ENCODE measurements at places on chromosomes 6 and 20. TPM values are rescaled to one million over a fixed set of nuclear protein-coding genes. Genes with fewer than 3 reads are reported as not detected.

The OR5V1 gene
- not detected for total RNA-seq

The PRKN gene
- not detected for total RNA-seq

The C6orf141 gene
- 2.1 TPM for total RNA-seq

The BPIFA3 gene
- not detected for total RNA-seq

The ZC2HC1B gene
- total RNA-seq, result not detected

The PRR18 gene
- total RNA-seq, result 0.95 TPM

The FABP7 gene
- total RNA-seq, result not detected

The BMP6 gene
- 0.61 TPM for total RNA-seq

DNA sequence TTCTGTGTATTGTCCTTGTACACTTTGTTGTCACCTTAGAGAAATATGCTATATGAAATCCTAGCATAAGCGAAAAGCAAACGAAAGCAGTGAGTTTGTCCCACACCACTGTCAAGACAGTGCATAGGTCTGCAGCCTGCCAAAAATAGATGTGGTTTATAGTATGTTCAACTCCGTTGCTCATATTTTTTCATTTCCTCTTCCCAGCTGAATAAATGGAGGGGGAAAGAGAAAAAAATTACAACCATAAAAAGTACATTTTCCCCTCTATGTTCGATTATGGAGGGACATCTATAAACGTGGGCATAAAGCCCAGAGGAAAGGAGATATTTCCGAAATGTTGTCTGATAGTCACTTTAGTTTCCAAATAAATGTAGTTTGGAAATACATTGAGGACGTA lies 25.8 kb downstream of the PRL start:
- DNase-seq, result no peak

- no peak for DNase-seq
These were observed 97.5 kb downstream of the DLL1 start for GRCh38 chr6:170193326-170193821.

GRCh38 chr20:53149148-53149889 lies 177.2 kb downstream of the TSHZ2 start:
- no peak for DNase-seq

DNA sequence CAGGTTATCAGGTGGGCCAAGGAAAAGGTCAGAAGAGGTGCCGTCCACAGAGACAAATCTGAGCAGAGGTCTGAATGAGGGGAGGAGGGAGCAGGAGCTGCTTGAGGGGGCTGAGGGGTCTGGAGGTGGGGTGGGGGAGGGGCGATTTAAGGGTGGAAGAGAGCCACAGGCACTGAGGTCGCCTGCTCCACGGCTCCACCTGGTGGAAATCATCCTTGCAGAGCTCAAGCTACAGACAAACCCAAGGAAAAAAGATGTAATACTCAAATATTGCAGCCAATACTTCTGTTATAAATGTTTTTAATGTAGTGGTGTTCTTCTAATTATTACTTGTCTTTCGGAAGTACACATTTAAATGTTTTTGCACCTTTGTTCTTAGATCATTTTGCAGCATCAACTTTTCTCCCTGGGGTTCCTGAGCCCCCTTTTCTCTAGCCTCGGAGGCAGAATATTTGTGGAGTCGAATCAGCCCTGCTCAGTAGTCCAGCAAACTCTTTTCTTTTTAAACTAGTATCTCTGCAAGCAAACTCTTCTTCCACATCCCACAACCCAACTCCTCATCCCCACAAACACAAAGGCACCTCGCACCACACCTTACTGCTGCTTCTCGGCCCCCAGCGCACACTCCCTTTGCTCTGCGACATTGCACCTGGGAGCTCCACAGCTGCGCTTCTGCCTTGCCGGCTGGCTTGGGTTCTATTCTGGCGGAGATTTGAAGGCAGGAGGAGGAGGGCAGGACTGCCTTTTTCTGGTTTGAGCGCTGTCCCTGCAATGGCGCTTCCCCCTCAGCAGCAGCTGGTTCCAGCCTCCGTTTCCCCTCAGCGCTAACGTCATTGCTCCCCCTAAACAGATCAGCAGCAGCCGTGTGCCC lies 51.0 kb upstream of the TFAP2A start:
- peak; percentile 73 for DNase-seq

- no peak for DNase-seq
These were observed 4.8 kb downstream of the TCEA2 start for GRCh38 chr20:64067733-64068307.

DNA sequence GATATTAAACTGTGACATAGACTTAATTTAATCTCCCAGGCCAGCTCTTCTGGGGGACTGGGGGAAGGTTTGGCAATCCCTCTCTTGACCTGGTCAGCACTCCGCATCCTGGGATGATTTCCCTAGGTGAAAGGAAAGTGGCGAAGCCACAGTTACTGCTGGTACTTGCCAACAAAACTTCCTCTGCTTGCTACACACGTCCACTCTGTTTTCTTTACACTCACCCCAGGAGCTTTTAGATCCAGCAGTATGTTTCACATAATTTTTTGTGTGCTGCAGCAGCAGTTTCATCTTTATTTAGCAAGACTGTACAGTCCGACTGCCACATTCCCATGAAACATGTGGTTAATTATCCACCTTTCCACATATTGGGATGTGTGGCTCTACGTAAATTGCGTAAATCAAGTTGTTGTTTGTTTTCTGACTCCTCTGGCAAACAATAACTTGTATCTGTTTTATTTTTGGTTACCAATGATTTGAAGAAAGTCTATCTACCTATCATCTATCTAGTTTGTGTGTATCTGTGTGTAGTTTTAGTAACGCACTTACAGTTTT lies 284.0 kb downstream of the PHF3 start:
- DNase-seq, result no peak

DNA sequence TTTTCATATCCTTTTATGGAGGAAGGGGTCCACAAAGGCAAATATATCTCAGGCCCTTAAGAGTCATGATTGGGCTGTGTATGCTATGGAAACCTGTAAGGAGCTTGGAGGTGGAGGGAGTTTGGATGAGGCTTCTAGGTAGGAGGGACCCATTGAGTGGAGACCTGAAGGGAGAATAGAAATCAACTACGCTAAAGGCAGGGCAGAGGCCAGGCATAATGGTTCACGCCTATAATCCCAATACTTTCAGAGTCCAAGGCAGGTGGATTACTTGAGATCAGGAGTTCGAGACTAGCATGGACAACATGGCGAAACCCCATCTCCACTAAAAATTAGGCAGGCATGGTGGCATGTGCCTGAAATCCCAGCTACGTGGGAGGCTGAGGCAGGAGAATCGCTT lies 34.4 kb upstream of the ZNF217 start:
- DNase-seq, result no peak

DNA sequence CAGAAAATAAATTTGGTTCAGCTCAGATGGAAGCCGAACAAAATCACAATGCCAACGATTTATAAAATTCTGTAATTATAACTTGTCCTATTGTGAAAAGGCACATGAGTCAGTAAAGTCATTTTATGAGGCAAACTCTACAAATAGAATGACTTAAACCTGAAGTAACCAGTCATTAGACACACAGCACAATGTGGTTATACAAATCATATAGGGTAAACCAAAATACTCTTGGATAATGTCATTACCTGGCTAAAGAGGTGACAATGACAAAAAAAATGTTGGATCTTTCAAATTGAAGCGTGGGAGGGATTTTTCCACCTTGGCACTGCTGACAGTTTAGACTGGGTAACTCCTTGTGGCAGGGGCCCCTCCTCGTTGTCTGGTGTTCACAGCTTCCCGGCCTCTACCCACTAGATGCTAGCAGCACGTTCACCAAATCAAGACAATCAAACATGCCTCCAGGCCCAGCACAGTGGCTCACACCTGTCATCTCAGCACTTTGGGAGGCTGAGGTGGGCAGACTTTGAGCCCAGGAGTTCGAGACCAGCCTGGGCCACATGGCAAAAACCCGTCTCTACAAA lies 5.0 kb downstream of the ANKRD60 start:
- peak; percentile 26 for DNase-seq

DNA sequence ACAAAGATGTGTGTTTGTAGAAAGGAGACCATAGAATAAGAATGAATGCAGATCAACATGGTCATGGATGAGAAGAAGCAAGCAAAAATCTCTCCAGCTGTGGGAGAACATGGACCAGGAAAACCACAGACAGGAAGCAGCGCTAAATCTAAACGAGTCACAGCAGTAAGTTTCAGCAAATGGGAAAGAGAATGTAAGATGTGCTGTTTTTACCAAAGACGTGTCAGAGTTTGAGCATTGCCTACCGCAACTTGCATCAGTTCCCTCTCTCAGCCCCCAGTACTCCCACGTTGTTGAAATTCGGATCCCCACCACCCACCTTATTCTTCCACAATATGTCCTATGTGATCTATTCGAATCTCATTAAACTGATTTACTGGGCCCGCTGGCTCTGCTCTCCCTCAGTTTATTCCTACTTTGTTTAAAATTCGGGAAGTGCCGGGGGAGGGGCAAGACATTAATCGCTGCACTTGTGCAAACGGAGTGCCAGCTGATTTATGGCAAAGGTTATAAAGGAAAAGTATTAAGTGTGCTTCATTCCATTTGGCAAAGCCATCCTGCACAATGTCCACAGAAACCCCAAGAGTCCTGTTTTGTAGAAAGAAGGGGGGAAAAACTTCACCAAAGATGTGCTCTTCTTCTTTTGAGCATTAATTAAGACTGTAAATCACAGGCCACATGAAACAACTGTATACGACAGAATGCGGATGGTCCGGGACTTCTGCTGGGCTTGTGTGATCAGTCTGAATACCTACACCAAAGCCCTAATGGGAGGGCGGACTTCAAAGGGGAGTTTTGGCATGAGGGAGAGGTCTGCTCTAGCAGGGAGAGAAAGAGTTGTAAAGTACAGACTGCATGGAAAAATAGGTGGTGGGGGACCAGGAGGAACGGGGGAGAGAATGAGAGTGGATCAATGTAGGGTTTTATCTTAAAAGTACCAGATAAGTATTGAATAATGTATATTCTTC lies 59.1 kb upstream of the PRDM1 start:
- no peak for DNase-seq

DNA sequence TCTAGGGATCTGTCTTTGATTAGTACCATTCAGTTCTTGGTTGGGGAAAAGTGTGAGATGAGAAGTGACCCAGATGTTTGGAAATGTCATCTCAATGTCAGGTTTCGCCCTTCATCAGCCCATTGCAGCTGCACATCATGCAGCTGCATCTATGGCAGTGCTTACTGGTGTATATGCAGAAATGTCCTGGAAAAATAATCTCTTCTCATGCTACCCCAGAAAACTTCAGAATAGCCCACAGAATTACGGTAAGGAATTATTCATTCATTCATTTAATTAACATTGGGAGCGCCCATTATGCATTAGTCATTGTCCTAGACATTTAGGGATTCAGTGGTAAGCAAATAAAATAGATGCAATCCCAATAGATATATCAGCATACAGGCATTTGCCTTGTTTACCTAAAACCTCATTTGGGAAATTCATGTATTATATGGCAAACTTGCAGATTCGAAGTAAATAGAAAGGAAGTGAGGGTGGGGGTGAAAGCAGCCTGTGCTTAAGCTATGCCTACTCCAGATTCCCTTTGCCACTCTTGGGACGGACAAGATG lies 89.2 kb downstream of the PDE7B start:
- no peak for DNase-seq

DNA sequence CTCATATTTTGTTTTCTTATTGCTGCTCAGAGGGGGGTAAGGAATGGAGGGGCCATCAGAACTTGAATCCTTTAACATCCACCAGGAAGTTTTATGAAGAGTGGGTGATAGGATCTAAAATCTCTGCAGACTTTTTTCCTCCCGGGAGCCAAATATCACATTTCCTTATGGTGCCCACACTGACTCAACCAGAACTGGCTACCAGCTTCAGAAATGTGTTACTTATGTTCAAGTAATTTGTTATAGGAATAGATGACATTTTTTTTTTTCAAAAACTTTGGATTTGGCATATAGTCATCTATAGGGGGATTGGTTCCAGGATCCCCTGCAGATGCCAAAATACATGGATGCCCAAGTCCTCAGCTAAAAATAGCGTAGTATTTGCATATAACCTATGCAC lies 18.4 kb downstream of the LHFPL5 start:
- DNase-seq, result no peak

DNA sequence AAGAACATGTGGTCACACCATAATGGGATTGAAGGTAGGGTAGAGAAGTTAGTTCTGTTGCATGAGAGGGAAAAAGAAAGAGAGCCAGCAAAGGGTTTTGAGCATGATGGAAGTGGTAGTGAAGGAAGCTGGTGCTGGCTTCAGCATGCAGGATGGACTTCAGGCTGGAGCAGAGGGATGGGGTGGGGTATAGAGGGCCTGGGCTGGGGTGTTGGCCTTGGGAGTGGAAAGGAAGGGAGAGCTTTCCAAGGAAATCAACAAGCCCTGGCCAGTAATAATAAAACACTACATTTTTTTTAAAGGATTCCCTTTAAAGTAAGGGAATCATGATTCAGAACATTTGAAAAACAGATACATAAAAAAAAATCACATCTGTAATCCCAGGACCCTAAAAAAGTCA lies 61.2 kb downstream of the LAMA4 start:
- DNase-seq, result no peak

- no peak for DNase-seq
These were observed 11.8 kb downstream of the ENPP1 start for GRCh38 chr6:131819572-131820124.

- no peak for DNase-seq
These were observed 164.4 kb downstream of the TMEM242 start for GRCh38 chr6:157158897-157159296.

GRCh38 chr20:10641893-10642292 lies 31.9 kb downstream of the JAG1 start:
- DNase-seq, result no peak

- DNase-seq, result no peak
These were observed 140.3 kb downstream of the CEP57L1 start for GRCh38 chr6:109235481-109236038.

DNA sequence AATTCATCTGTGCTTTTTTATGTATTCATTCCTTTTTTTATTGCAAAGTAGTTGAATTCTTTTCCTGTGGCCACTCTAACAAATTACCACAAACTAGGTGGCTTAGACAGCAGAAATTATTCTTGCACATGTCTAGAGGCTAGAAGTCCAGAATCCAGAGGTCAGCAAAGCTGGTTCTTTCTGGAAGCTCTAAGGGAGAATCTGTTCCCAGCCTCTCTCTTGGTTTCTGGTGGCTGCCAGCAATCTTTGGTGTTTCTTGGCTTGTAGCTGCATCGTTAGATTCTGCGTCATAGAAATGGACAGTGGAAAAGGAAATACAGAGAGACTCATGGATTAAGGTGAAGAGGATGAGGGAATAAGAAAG lies 39.3 kb downstream of the GSTA2 start:
- no peak for DNase-seq

GRCh38 chr6:44074439-44074812 lies 52.8 kb downstream of the MRPL14 start:
- peak; percentile 64 for DNase-seq

DNA sequence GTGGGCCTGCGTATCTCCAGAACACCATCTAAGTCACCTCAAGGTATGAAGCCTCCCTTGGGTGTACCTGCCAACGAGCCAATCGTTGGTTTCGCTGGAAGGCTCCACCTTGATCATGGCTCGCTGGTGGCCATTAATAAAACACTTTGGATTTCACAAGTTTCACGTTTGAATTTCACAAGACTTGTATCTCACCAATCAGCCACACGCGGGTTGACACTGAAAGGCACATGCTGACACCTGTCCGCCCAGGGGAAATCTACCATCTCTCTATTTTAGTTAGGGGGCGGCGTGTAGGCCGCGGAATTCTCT lies 586 bp upstream of the HMGA1 start:
- DNase-seq, result no peak
